ENCODE measurements at places on chromosomes 3 and 15.

DNA sequence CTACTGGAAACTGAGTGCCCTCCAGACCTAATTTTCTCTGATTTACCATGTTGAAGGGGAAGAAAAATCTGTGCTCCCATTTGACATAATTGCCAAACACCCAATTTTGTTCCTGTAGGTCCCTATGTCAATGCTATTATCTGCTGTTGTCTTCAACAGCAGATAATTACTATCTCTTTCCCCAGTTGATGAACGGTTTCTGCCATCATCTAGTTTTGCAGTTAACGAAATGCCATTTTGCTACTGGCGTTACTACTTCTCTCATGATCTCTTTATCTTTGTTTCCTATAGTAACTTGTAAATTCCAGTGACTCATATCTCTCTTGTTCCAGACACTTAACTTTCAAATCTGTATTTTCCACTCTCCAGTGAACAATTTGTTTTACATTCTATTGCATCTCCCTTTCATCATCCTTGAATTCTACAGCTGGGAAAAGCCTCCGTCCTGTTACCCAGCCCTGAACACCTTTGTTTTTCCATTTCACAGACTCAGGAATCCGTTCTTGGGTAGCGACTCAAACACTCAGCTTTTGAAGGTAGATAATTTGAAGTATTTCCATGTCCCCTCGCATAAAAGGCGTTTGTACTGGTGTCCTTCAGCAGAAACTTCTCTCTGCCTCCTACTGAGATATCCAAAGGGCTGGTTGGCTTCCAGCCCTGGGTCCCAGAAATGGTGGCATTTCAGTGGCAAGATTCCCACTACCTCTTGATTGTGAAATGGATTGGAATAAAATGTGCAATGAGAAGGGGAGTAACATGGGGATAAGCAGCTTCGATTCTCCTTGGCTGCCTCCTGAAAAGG is 111.7 kb downstream of the FOXB1 start:
- DNase-seq = no peak

DNA sequence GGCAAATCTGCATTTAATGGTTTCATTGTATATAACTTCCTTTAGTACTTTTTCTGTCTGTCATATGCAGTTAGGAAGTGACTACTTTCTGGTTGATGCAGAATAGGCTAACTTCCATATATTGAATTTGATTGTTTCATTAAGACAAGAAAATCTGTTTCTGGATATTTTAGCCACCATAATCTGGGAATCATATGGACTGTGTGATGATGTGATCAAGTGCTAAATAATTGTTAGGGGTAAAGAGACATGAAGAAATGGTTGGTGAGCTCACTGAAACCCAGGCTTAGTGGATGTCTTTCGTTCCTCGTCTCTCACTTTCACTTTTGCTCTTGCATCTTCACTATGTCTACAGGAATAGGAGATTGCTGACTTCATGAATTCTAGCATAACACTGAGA is 3.5 kb upstream of the MNS1 start:
- DNase-seq = no peak

- DNase-seq = no peak
These were observed 5.6 kb downstream of the CEP70 start for GRCh38 chr3:138588445-138588844.

- no peak for DNase-seq
These were observed 116.3 kb downstream of the CLSTN2 start for GRCh38 chr3:140051019-140051957.

- DNase-seq = no peak
These were observed 150.2 kb downstream of the IMPG2 start for GRCh38 chr3:101170062-101170771.

- DNase-seq = no peak
These were observed at the start of gene FSD2 for GRCh38 chr15:82805994-82806406. TSS of gene FSD2 (minus strand) at chr15:82806069. CDS start at chr15:82787390, 18,679 bp downstream.

DNA sequence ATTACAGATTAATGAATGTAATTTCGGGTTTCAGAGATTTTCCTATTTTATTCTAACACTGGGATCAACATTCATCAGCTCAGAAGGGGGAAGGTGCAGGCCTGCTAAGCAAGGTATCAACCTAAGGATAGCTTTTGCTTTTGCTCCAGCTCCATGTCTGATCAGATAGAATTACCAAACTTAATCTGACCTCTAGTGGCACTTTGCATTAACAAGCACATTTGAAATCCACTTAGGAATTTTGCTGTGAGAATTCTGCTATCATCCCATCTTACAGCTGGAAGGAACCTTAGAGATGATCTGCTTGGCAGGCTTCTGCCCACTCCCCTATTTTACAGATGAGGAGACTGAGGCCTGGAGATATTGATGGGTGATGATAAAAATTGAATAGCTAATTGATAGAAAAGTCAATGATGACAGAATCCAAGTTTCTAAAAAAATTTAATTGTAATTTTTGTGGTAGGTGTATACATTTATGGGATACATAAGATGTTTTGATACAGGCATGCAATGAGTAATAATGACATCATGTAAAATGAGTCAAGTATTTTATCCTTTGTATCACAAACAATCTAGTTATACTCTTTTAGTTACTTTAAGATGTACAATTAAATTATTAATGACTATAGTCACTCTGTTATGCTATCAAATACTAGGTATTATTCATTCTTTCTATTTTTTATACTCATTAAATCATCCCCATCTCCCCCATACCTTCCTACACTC is 209.2 kb upstream of the ZPLD1 start:
- DNase-seq = no peak

DNA sequence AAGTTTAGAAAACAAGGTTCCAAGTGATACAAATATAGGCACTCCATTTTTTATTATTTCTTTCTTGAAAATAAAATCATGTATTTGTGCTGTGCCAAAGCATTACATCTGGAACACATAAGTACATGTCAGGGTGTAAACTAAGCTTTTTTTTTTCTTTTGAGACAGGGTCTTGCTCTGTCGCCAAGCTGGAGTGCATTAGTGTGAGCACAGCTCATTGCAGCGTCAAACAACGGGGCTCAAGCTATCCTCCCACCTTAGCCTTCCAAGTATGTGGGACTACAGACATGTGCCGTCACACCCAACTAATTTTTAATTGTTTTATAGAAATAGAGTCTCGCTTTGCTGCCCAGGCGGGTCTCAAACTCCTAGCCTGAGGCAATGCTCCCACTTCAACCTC is 9.0 kb downstream of the SPATA12 start:
- DNase-seq = no peak

DNA sequence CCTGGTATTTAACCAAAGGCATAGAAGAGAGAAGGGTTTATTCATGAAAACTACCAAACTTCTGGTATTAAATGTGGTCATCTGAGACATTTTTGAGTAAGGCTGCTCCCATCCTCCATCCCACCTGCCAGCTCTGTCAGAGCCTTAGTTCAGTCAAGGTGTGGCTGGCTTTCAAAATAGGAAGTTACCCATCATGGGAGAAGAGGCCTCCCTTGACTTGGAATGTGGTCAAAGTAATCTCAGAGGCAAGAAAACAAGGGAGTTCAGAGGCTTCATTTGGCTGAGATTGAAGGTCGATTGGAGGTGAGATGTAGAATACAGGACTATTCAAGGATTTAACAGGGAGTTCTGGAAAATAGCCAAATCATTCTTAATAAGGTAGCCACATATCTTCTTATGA is 540.4 kb upstream of the ARRDC4 start:
- DNase-seq = no peak

GRCh38 chr3:192597506-192597905 is 129.8 kb downstream of the FGF12 start:
- no peak for DNase-seq

- no peak for DNase-seq
These were observed 105.3 kb downstream of the CHDH start for GRCh38 chr3:53740956-53741355.

GRCh38 chr15:62491642-62492041 is 326.6 kb upstream of the C2CD4B start:
- no peak for DNase-seq

GRCh38 chr3:190516416-190516815 is 2.5 kb downstream of the IL1RAP start:
- no peak for DNase-seq

GRCh38 chr3:126451511-126451910 is 24.2 kb downstream of the ZXDC start:
- DNase-seq = no peak

DNA sequence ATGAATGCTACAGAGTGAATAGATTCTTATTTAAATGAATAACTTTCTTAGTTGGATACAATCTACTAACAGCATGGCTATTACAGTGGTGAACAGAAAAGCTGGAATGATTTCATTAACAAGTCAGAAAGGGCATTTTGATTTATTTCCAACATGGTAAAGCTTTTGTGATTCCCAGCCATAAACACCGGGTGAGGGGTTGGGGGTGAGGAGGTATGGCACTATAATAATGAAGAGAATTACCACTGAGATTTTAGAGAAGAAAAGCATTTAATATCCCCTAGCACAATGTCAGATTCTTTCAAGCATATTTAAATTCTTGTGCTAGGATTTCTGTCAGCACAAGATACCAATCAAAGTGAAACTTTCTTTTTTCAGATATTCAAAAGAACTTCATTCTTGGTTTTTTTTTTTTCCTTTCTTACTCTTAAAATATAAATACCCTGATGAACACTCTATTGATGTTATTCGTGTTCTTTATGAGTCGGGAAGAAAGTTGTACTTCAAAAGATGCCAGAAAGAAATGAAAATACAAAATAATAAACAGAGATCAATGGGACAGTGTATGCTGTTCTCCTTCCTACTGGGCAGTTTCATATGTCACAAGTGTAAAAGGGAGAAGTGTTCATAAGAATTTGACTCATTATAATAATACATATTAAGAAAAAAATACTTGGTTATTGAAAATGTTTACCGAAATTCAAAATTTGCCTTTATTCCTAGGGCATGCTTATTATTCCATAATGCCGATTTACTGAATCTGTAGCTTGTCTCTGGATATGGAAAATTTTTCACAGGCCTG is 522.8 kb downstream of the CADM2 start:
- DNase-seq = no peak

DNA sequence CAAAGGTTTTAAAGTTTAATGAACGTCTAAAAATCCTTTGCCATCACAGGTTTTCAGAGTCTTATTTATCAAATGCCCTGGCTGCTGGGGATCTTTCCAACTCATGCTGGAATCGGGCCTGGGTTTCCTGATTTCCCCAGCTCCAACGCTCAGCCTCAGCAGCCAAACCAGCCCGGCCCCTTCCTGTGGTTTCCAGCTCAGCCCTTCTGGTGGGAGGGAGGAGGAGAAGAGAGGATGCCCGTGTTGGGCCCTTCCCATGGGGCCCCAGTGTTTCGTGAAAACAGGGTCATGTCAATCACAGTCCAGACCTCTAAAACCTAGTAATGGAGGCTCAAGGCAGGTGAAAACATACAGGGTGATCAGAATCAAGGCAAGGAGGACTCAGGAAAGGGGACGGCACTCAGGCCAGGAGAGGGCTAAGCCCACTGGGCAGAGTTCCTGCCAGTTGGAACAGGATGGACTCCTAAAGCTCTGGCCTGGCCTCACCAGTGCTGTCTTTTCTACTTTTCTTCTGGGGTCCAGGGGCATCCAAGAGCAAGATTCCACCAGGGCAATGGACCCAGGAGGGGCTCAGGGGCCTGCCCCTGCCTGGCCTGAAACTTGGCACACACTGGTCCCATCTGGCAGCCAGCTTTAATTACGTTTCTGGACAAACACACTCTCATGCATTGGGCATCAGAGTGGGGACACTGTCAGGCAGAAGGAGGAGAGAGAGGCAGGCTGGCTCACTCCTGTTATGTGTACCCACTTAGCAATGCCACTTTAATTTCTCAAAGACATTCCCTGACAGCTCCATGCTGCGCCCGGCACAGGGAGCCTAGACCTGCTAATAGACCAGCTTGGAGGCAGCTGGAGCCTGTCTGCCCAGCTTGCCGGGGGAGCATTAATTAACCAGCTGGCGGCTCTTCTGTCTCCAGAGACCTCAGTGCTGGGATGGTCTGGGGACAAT is 194.6 kb downstream of the FAM43A start:
- no peak for DNase-seq

DNA sequence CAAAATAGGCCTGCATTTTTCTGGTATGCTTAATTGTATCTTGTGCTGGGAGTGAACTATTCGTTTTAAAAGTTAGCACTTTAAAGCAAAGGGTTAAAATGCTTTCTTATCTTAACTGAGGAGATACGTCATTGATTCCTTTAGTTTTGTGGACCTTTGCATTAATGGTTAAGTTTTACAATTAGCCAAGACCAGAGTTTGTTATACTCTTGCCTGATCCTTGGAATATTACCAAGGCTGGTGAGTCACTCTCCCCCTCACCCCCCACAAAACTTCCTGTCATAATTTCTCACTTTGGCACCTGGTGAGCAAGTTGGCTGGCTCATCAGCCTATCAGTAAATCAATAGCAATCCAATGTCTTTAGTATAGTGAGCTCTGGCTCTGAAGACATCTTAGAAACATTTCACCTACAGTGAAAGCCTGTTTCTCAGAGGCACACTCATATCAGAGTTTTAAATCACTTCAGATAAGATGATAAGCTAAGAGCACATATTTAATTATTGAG is 26.7 kb downstream of the SLC2A2 start:
- no peak for DNase-seq

DNA sequence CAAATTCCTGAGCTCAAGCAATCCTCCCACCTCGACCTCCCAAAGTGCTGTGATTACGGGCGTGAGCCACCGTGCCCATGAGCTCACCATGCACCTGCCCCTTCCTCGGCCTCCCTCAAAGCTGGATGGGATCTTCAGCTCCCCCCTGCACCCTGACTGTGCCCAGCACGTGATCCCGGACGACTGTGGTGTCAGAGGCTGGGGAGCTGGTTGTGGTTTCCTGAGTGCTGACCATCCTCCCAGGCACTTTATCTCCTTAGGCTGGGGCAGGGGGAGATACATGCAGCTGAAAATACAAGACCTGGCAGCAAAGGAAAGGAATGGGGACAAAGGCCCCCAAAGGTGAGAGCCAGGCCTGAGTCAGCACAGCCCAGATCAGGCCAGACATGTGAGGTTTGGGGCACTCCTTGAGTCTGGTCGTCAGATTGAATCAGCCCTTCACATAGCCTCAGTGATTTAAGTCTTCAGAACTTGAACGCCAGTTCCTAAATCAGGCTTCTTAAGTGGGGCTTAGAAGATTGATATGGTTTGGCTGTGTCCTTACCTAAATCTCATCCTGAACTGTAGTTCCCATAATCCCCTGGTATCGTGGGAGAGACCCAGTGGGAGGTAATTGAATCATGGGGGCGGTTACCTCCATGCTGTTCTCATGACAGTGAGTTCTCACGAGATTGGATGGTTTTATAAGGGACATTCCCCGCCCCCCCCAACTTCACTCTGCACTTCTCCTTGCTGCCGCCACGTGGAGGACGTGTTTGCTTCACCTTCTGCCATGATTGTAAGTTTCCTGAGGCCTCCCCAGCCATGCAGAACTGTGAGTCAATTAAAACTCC is 35.8 kb downstream of the PRKCD start:
- no peak for DNase-seq

GRCh38 chr3:23221136-23221535 is 18.0 kb downstream of the UBE2E2 start:
- DNase-seq = no peak

- DNase-seq = no peak
These were observed 47.9 kb upstream of the ZSCAN2 start for GRCh38 chr15:84552896-84553295.

GRCh38 chr15:64251121-64251520 is 88.3 kb upstream of the PPIB start:
- no peak for DNase-seq

All from cortex of kidney (tissue), 1 donor.